ENCODE measurements at places on chromosomes 16 and 17. TPM values are rescaled to one million over a fixed set of nuclear protein-coding genes. Genes with fewer than 3 reads are reported as not detected.

- no peaks in the 10 kb centered on the region for H3K4me1 ChIP-seq
- H3K4me3 ChIP-seq, result no peak overlapping the region
- H3K27me3 ChIP-seq, result peaks cover 46% of the 10 kb centered on the region
- no peak for DNase-seq
These were observed 19.0 kb downstream of the ADAD2 start for GRCh38 chr16:84209989-84210388.

GRCh38 chr17:16052486-16052885 is 52.9 kb downstream of the TTC19 start:
- no peaks in the 10 kb centered on the region for H3K27me3 ChIP-seq
- H3K27ac ChIP-seq, result no peak overlapping the region
- H3K4me1 ChIP-seq, result peaks cover 10% of the 10 kb centered on the region
- no peak for DNase-seq
- no peak overlapping the region for H3K4me3 ChIP-seq
- H3K36me3 ChIP-seq, result peaks cover 43% of the 10 kb centered on the region

MAPK8IP3 gene
- total RNA-seq, result 110 TPM

DNA sequence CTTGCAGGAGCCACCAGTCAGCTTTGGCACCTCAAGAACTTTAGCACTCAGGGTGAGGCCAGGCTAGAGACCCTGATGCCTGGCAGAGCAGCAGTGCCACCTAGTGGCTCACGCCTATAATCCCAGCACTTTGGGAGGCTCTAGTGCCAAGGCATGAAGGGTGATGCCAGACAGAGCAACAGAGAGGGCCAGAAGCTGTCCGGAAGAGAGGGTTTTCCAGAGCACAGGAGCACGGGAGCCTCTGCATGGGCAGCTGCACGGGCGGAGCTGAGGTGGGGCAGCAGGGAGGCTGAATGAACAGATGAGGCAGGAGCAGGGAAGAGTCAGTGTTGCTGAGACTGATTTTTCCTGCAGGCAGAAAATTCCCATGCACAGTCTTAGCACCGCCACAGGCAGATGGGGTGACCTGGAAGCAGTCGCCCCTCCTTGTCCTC is 38.9 kb downstream of the MYH3 start:
- H3K27ac ChIP-seq, result peak overlapping the region; percentile 50
- H3K4me1 ChIP-seq, result peaks cover 8% of the 10 kb centered on the region

PNMT gene
- 3.2 TPM for total RNA-seq

DNA sequence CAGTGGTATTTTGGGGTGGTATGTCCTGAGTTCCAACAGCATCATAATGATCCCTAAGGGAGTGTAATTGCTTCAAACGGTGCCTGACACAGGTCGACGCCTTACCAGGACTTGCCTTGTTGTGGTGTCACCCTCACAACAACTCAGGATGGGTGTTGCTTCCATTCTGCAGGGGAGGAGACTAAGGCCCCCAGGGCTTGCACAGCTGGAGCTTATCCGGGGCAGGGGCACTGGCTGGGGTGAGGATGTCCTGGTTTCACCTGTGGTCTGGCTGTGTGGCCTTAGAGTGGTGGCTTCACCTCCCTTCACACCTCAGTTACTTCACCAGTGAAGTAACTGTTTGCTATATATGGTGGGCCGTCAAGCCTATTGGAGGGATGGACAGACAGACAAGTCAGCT is 23.3 kb downstream of the LLGL2 start:
- H3K27ac ChIP-seq, result peak overlapping the region; percentile 96
- peaks cover 44% of the 10 kb centered on the region for H3K4me1 ChIP-seq
- no peak for DNase-seq
- H3K4me3 ChIP-seq, result peak overlapping the region; percentile 56

DNA sequence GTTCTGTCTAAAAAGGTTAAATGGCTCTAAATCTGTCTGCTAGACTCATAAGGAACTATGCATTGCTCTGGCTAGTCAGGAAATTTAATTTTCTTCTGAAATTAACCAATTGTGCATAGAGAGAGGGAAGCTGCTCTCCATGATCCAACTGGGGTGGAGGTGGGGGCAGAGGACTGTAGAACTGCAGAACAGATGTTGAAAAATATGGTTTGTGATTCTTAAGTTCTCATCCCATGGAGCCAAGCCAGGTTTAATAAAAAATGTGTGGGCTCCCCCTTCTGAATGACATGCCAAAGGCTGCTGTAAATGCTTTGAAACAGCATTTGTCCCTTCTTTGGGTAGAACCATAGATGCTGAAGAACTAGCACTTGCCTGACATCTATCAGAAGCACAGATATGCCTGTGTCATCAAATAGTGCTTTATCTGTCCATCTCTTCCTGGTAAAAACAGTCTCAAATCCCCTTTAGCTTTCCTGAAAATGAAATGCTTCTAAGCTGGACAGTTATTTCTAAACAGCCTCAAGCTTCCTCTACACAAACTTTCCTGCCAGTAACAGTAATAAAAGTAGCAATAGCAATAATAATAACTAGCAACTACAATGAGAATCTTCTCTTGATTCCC is 221.4 kb downstream of the CDH8 start:
- no peaks in the 10 kb centered on the region for H3K4me1 ChIP-seq
- no peak for DNase-seq
- no peak overlapping the region for H3K4me3 ChIP-seq
- H3K36me3 ChIP-seq, result no peaks in the 10 kb centered on the region

CIBAR2 gene
- total RNA-seq, result not detected

- H3K27ac ChIP-seq, result no peak overlapping the region
- H3K36me3 ChIP-seq, result peaks cover 10% of the 10 kb centered on the region
- no peaks in the 10 kb centered on the region for H3K4me1 ChIP-seq
- peaks cover 59% of the 10 kb centered on the region for H3K27me3 ChIP-seq
- H3K4me3 ChIP-seq, result no peak overlapping the region
These were observed 11.5 kb upstream of the BAHCC1 start for GRCh38 chr17:81383504-81384421.

DNA sequence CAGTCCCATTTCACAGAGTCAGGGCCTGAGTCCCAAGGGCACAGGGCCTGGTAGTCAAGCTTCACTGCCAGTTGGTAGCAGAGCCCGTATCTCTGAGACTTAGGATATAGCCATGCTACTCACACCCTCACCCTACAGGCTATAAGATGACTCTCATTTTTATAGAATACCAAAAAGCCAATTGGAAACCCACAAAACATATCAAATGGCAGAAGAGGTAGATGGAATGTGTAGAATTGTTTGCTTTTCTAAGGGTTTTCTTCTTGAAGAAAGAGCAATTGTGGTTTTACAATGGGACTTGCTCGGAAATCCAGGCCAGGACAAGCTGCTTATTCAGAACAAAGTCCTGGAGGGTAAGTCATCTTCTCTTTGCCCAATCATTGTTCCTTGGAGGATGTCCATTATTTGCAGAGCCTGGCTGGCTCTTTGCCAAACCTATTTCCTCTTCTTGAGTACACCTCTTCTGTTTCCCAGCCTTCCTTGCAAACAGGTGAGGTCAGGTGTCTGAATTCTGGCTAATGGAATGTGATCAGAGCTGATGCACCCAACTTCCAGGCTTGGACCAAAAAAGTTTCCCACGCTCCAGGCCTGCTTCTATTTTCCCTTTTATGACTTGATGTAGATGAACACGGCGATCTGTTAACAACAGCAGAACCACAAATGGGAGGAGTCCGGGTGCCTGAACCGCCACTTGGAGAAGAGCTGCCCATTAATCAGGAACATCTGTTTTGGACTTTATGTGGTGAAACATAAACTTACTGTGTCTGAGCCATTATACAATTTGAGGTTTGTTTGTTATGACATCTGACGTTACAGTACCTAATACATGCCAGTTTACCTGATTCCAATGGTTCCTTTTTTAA is 16.9 kb upstream of the CCL22 start:
- H3K36me3 ChIP-seq, result peaks cover 17% of the 10 kb centered on the region
- peak; percentile 91 for DNase-seq
- peak overlapping the region; percentile 9 for H3K4me3 ChIP-seq

PAM16 gene
- 72.7 TPM for total RNA-seq

TIMP2 gene
- 246 TPM for total RNA-seq

- peaks cover 45% of the 10 kb centered on the region for H3K36me3 ChIP-seq
- peaks cover 52% of the 10 kb centered on the region for H3K27me3 ChIP-seq
- peaks cover 22% of the 10 kb centered on the region for H3K4me1 ChIP-seq
These were observed 13.5 kb upstream of the CBX8 start for GRCh38 chr17:79810130-79811010.

TMEM204 gene
- total RNA-seq, result not detected

GRCh38 chr16:84228256-84228838 is 11.5 kb downstream of the KCNG4 start:
- H3K27ac ChIP-seq, result no peak overlapping the region
- peaks cover 9% of the 10 kb centered on the region for H3K4me1 ChIP-seq
- no peak overlapping the region for H3K4me3 ChIP-seq

GRCh38 chr17:3738562-3739295 is 15.0 kb downstream of the HASPIN start:
- peak; percentile 37 for DNase-seq
- no peaks in the 10 kb centered on the region for H3K36me3 ChIP-seq
- peak overlapping the region; percentile 26 for H3K4me3 ChIP-seq
- no peak overlapping the region for H3K27ac ChIP-seq
- peaks cover 16% of the 10 kb centered on the region for H3K4me1 ChIP-seq

GRCh38 chr17:42180411-42180921 is 476 bp downstream of the KCNH4 start:
- H3K4me1 ChIP-seq, result peaks cover 38% of the 10 kb centered on the region
- DNase-seq, result no peak
- H3K27me3 ChIP-seq, result peaks cover 61% of the 10 kb centered on the region
- H3K36me3 ChIP-seq, result peaks cover 5% of the 10 kb centered on the region
- H3K27ac ChIP-seq, result no peak overlapping the region

AARS1 gene
- 261 TPM for total RNA-seq

KRTAP3-2 gene
- not detected for total RNA-seq

GRCh38 chr17:59783221-59784047 is 76.0 kb downstream of the VMP1 start:
- no peak for DNase-seq
- H3K4me1 ChIP-seq, result peaks cover 28% of the 10 kb centered on the region
- H3K4me3 ChIP-seq, result peak overlapping the region; percentile 54
- peaks cover 33% of the 10 kb centered on the region for H3K36me3 ChIP-seq

GRCh38 chr16:81455006-81455405 is 10.4 kb downstream of the CMIP start:
- H3K27ac ChIP-seq, result peak overlapping the region; percentile 32
- H3K27me3 ChIP-seq, result no peaks in the 10 kb centered on the region
- DNase-seq, result no peak

- no peak overlapping the region for H3K27ac ChIP-seq
- DNase-seq, result no peak
- no peak overlapping the region for H3K4me3 ChIP-seq
- H3K27me3 ChIP-seq, result no peaks in the 10 kb centered on the region
- H3K36me3 ChIP-seq, result no peaks in the 10 kb centered on the region
- peaks cover 10% of the 10 kb centered on the region for H3K4me1 ChIP-seq
These were observed 64.7 kb downstream of the ZFHX3 start for GRCh38 chr16:72983241-72983640.

DNA sequence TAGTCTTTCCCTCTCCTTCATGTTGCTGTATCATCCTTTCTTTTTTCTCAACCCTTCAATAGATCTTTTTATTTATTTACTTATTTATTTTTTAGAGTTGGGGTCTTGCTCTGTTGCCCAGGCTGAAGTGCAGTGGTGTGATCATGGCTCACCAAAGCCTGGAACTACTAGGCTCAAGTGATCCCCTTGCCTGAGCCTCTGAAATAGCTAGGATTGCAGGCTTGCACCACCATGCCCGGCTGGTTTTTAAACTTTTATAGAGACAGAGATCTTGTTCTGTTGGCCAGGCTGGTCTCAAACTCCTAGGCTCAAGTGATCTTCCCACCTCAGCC is 51.7 kb downstream of the SNX29 start:
- H3K4me1 ChIP-seq, result peaks cover 62% of the 10 kb centered on the region
- no peak for DNase-seq
- peaks cover 14% of the 10 kb centered on the region for H3K36me3 ChIP-seq
- H3K27ac ChIP-seq, result no peak overlapping the region
- H3K4me3 ChIP-seq, result peak overlapping the region; percentile 68
- H3K27me3 ChIP-seq, result no peaks in the 10 kb centered on the region

ICAM2 gene
- total RNA-seq, result 3.6 TPM

GRCh38 chr16:6725634-6726331 is 606.9 kb upstream of the RBFOX1 start:
- no peaks in the 10 kb centered on the region for H3K36me3 ChIP-seq
- no peaks in the 10 kb centered on the region for H3K27me3 ChIP-seq
- H3K4me1 ChIP-seq, result no peaks in the 10 kb centered on the region
- no peak overlapping the region for H3K27ac ChIP-seq
- H3K4me3 ChIP-seq, result no peak overlapping the region

CACNG1 gene
- not detected for total RNA-seq

DNA sequence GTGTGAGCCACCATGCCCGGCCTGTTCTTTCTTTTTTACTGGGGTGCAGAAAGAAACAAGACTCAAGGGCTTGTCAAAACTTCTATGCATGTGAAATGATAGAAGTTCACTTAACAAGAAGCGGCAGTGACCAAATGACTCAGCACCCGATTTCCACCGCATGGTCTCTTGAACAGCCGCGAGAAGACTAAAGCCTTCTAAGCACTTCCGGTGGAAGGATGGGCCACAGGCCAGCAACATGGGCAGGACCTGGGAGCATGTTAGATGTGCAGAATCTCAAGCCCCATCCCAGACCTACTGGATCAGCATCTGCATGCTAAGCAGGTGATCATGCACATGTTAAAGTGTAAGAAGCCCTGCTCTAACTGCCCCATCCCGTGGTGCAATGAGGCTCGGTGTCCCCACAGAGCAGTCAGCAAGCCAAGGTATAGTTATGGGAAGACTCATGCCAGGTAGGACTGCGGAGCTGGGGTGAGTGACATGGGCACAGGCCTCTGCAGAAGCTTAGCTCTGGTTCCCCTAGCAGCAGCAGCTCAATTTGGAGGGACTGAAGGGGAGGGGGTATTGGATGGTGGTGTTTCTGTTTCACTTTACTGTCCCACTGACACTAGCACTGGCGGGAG is 88.5 kb upstream of the HNF1B start:
- H3K36me3 ChIP-seq, result no peaks in the 10 kb centered on the region
- no peak overlapping the region for H3K27ac ChIP-seq

ZNF689 gene
- 10.4 TPM for total RNA-seq
